ENCODE measurements at places on chromosomes 13 and 19.

DNA sequence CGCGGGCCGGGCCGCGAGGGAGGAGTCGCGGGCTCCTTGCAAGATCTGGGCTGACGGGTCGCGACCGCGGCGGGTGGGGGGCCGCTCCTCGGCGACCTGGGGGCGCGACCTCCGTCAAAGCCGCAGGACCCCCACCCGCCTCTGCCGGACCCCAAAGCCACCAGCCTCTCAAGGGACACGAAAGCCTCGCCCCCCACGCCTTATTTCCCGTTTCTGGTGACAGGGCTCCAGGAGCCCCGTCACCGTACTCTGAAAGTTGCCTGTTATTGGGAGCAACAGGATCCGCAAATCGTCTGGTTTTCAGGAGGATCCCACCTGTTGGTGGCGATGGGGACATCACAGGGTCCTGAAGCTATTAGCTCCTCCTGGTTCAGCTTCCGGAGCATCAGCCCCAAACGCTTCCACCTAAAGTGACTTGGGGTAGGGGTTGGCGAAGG lies 530 bp downstream of the MAU2 start:
- no peak for DNase-seq

GRCh38 chr19:44572581-44572900 lies 40.8 kb upstream of the IGSF23 start:
- DNase-seq: no peak

DNA sequence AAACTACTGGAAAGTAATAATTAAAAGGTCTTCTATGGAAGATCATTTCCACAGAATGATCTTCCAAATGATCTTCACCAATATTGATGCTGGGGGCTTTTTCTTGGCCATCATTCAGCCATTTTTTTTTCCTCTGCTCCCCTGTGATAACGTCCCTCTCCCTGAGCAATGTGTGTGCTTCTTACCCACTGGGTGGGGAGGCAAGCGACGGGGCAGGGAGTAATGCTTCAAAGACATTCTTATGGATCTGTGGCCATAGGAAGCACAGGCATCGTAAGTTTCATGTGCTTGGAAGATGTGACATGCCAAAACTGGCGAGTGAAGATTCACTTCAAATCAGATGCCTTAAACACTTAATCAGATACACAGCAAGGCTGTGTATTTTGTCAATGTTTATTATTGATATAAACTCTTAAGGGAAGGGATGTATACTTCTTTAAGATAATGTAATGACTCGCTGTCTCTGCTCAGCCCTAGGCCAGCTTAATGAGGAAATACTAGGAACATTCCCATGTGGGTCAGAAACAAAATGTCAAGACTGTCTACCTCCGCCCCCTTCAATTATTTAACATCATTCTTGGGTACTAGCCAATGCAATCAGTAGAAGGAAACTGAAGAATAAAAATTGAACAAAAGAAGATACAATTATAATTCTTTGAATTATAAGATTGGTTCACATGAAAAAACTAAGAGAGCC lies 34.1 kb upstream of the SERPINE3 start:
- no peak for DNase-seq

GRCh38 chr19:39705578-39706188 lies 1.4 kb downstream of the LGALS14 start:
- no peak for DNase-seq

GRCh38 chr13:26896986-26897668 lies 136.5 kb upstream of the GPR12 start:
- DNase-seq: no peak

- DNase-seq: no peak
Measured at GRCh38 chr13:39810091-39810877, 154.8 kb downstream of the COG6 start.

DNA sequence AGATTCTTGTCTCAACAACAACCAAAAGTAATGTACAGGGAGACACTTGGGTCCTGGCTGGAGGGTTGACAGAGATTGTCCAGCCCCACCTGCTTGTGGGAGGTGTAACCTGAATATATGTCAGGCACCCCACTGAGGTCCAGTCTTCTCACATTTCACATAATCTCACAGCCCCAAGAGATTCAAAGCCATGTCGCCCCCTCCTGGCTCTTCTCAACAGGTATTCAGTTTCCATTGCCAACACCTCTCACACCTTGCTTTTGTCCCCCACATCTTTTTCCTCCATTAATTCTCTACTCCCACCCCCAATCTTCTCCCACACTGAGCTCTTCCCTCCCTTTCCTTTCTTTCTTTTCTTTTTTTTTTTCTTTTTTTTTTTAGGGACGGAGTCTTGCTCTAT lies 11.2 kb downstream of the UNC13A start:
- no peak for DNase-seq

DNA sequence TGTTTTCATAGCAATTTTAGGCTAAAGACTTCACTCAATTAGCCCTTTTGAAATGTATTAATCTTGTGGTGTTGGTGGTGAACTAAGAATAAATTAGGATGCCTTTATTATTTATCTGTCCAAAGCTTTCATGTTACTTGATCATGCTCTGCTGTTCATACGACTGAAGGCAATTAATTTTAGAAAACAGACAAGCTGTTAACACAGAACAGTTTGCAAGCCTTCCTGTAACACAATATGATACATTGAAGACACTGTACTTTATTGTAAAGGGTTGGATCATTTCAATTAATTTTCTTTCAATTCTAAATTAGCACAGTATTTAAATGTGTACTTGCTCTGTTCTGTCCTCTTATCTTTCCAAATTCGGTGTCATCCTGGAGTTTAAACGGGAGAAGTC lies 794.3 kb upstream of the MIR17HG start:
- no peak for DNase-seq

DNA sequence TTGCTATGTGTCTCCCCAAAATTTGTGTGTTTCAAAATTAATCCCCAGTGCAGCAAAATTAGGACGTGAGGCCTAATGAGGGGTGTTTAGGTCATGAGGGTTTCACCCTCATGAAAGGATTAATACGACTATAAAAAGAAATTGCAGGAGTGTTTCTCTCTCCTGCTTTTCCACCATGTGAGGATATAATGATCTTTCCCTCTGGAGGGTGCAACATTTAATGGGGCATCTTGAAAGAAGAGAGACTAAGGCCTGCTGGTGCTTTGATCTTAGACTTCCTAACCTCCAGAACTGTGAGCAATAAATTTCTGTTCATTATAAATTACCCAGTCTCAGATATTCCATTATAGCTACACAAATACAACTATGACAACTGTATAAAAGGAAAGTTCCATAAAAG lies 183.2 kb downstream of the MYO16 start:
- DNase-seq: no peak

DNA sequence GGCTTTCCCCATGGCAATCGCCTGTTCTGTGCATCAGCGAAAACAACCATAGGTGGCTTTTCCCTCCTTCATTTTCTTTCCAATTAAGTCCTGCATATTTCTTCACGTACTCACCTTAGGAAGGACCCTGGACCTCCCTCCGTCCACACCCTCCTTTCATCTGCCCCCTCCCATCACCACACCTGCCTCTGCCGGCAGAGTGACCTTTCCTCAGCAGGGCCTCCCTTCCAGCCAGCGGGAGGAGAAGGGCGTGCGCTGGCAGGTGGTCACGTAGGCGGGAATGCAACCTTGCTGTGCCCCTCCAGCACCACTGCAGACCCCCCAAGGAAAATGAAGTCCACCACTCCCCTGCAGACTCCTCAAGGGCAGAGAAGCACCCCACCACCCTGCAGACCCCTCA lies 61.1 kb downstream of the GSX1 start:
- no peak for DNase-seq

GRCh38 chr13:71829547-71829946 lies 37.5 kb downstream of the DACH1 start:
- DNase-seq: no peak

- DNase-seq: no peak
Measured at GRCh38 chr13:31919241-31919640, 112.3 kb upstream of the FRY start.

GRCh38 chr13:94218537-94218936 lies 260.9 kb downstream of the DCT start:
- DNase-seq: no peak

- no peak for DNase-seq
Measured at GRCh38 chr19:23312515-23312914, 62.3 kb upstream of the ZNF724 start.

- no peak for DNase-seq
Measured at GRCh38 chr13:51945149-51945548, 66.1 kb downstream of the ATP7B start.

DNA sequence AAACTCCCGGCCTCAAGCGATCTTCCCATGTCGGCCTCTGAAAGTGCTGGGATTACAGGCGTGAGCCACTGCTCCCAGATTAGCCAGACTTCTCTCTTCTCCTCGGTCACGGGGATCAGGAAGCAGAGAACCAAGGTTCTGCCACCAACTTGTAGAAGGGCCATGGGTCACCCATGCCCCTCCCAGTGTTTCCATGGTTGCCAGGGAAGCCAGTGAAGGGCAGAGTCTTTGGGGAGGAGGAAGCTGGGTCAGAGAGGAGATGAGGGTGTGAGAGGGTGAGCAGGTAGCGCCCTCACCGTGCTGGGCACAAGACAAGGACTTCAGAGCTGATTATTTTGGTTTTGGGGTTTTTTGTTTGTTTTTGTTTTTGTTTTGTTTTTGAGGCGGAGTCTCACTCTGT lies 77.1 kb downstream of the GNG7 start:
- DNase-seq: no peak

DNA sequence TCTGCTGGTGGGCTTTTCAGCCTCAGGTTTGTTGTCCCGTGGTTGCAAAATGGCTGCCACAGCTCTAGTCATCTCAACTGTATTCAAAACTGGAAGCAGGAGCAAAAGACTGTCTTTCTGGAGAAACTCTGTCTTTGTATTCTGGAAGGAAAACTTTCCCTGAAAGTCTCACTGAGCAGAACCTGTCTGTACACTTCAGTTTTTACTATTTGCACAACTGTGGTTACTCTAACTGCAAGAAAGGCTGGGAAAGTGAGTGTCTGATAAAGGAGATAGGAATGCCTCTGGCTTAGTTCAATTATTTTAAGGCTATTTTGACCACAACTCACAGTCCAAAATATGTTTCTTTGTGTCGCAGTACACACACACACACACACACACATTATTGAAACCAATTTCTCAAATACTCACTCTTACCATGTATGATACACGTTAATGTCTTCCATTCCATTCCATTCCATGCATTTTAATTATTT lies 49.7 kb upstream of the EHD2 start:
- DNase-seq: no peak

- DNase-seq: no peak
Measured at GRCh38 chr19:40804783-40805242, 5.8 kb downstream of the EGLN2 start.

- no peak for DNase-seq
Measured at GRCh38 chr13:59754411-59754810, 409.3 kb downstream of the DIAPH3 start.

GRCh38 chr19:58056861-58057260 lies 2.2 kb upstream of the ZNF135 start:
- DNase-seq: no peak

GRCh38 chr13:85040215-85040614 lies 759.0 kb downstream of the SLITRK6 start:
- no peak for DNase-seq

- peak; percentile 80 for DNase-seq
Measured at GRCh38 chr19:10085641-10086590, at the start of gene SHFL. TSS of gene SHFL (plus strand) at chr19:10086317. CDS start at chr19:10086428, 111 bp downstream.

GRCh38 chr19:7871437-7872305 lies 2.5 kb downstream of the PRR36 start:
- DNase-seq: peak; percentile 95

DNA sequence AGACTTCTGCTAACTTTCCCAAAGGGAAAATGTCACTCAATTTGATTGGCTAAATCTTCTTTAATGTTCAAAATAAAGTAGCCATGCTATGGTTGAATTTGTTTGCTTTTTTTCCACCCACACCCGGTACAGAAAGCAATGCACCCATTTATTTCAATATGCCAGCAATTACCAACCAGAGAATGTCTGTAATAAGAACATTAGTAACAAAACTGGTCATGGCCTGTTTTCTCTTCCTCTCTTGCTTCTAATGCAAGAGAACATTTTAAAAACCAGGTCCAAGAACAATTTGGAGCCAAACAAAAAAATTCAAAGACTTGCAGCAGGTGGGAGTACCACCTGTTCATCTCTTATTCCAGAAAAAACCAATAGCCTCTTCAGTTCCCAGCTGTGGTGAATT lies 1108.8 kb upstream of the PCDH20 start:
- DNase-seq: no peak

- no peak for DNase-seq
Measured at GRCh38 chr19:4660181-4660791, 9.9 kb downstream of the MYDGF start.

DNA sequence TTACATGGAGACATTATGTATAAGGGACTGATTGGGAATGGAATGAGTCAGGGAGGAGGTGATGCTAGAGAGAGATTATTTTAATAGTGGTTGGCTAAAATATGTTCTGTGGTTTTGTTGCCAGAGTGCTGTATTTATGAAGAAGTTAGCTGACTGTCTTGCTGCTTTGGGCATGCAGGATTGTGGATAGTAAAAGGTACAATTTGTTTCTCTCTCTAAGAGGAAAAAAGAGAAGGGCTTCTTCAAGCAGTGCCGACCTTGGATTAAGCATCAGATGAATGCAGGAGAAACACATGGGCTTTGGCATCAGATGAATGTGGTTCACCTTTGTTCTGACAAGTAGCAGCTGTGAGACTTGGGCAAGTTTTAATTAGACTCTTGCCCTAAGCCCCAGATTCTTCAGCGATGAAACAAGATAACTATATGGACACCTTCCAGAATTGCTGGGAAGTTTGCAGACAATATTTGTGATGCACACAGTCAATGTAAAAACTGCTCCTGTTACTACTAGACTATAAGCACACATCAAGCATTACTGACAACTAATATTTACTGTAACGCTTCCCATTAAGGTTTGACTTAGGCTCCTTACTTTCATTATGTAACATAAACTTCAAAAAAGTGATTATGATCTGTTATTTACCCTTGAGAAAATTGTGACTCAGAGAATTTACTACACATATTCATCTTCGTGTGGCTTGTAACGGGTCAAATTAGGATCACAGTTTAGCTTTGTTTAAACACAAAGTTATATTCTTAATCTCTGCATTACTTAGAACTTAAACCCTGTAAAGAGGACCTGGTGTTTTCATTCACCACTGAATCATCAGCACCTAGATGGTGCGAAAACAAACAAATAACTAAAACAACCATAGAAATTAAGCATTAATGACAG lies 824.0 kb downstream of the PCDH9 start:
- DNase-seq: no peak

- no peak for DNase-seq
Measured at GRCh38 chr13:51222686-51223559, 725 bp downstream of the FAM124A start.

- DNase-seq: no peak
Measured at GRCh38 chr19:8664671-8665057, 33.9 kb downstream of the ACTL9 start.

- DNase-seq: no peak
Measured at GRCh38 chr13:78940455-78941130, 281.6 kb upstream of the OBI1 start.
